Muscle of back (tissue), 13 donors: ENCODE measurements at places on chromosomes 11 and 22. TPM values are rescaled to one million over a fixed set of nuclear protein-coding genes. Genes with fewer than 3 reads are reported as not detected.

DNA sequence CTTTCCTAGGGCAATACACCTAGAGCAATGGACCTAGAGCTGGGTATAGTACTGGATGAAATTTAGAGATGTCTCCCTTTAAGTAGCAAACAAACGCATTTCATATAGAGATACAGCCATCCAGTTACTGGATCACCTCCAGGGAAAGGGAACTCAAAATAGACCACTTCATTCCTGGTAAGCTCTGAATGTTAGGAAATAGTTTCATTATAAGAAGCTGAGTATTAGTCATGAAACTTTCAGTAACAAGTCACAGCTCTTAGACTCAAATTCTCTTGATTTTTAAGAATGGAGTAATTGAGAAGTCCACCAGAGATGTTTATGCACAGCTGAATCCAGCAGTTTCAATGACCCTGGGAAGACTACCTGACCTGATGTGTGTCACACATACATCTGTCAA is 221.9 kb downstream of the FAM76B start:
- peak; percentile 64 for DNase-seq

- DNase-seq, result no peak
These were observed 60.0 kb upstream of the NECTIN1 start for GRCh38 chr11:119788911-119789560.

- no peak for DNase-seq
These were observed 643.9 kb downstream of the TBC1D22A start for GRCh38 chr22:47406180-47406834.

GRCh38 chr22:38710866-38711265 is 5.1 kb downstream of the GTPBP1 start:
- DNase-seq, result no peak

GRCh38 chr11:35083181-35083430 is 55.9 kb upstream of the CD44 start:
- no peak for DNase-seq

GRCh38 chr11:111797145-111797581 is 31.0 kb upstream of the PPP2R1B start:
- DNase-seq, result peak; percentile 39

- no peak for DNase-seq
These were observed 8.6 kb downstream of the RPUSD4 start for GRCh38 chr11:126202646-126203359.

SAMM50 gene
- polyA plus RNA-seq, result 55.9 TPM

OSM gene
- 0.18 TPM for polyA plus RNA-seq

PIWIL4 gene
- 3.3 TPM for polyA plus RNA-seq

UBQLNL gene
- 0.19 TPM for polyA plus RNA-seq

PAAF1 gene
- 20.8 TPM for polyA plus RNA-seq
